SHP77 treated with DMSO at 0.1 percent for 48 hours (cell line): ENCODE measurements at places on chromosomes 16 and 17.

- no peak for DNase-seq
Observed at GRCh38 chr17:62816282-62816839, 8.2 kb upstream of the MARCHF10 start.

- DNase-seq: no peak
Observed at GRCh38 chr16:10067835-10068234, 114.4 kb downstream of the GRIN2A start.

GRCh38 chr17:43381204-43381603 lies 17.6 kb upstream of the ARL4D start:
- no peak for DNase-seq

DNA sequence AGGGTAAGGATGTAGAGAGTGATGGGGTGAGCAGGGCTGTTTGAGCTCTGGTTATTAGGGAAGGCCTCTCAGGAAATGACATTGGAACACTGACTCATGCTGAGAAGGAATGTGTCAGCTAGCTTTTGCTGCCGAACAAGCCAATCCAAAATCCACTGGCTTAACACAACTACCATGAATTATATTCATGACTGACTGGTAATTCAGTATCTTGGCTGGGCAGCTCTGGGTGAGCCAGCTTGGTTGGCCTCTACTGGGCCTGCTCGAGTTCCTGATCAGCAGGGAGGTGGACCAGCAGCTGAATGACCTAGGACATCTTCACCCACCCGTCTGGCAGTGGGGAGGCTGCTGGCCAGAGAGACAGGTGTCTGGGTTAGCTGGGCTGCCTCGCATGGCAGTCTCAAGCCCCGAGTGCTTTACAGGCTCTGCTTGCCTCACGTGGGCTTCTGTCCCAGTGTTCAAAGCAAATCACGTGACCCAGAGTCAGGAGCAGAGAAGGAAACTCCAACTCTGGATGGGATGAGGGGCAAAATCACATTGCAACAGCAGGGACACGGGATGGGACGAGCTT lies 209.4 kb downstream of the KATNIP start:
- DNase-seq: no peak

DNA sequence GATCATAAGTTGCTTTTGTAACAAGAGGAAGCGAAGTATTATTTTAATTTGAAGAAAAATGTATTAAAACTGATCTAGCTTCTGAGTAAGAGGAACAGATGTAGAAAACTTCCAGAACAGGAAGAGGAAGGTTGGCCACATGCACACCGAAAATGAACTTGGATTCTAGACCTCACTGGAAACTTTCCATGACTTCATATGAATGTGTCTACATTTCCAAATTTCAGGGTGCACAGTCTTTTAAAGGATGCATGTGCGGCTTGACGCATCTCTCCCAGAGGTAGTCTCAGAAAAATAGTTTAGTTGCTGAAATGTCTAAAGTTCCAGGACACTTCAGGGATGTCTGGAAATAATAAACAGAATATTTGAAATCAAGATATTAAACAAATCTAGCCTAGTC lies 275.1 kb upstream of the MYOCD start:
- DNase-seq: no peak

DNA sequence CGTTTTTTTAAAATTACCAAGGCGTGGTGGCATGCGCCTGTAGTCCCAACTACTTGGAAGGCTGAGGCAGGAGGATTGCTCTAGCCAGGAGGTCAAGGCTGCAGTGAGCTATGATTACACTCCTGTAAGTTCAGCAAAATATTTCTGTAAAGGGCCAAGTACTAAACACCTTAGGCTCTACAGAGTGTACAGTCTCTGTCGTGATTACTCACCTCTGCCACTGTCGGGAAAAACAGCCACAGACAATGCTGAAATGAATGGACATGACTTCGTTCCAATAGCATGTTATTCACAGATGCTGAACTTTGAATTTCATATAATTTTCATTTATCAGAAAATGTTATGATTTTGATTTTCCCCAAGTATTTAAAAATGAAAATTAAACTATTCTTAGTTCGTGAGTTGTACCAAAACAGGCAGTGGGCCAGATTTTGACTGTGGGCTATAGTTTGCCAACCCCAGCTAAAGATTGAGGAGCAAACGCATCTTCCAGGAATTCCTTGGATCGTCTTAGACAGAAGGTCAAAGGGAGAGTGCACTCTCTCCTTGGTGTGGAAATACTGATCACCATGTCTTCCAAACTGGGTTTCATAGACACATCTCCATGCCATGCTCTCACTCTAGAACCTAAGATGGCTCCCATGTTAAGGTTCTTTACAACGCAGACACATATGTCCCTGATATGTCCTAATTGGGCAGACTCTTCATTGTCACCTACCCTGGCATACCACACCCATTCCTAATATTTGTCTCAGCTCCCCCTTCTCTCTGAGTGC lies 89.5 kb downstream of the MARF1 start:
- no peak for DNase-seq

- DNase-seq: peak; percentile 75
Observed at GRCh38 chr17:71163121-71163812, 957.6 kb upstream of the SOX9 start.

GRCh38 chr17:73997059-73997458 lies 206.4 kb upstream of the RPL38 start:
- DNase-seq: no peak

GRCh38 chr16:80804526-80805383 lies at the start of gene CDYL2:
CDYL2 (minus strand) TSS chr16:80804598; CDS start chr16:80804173, 425 bp downstream.
- no peak for DNase-seq

DNA sequence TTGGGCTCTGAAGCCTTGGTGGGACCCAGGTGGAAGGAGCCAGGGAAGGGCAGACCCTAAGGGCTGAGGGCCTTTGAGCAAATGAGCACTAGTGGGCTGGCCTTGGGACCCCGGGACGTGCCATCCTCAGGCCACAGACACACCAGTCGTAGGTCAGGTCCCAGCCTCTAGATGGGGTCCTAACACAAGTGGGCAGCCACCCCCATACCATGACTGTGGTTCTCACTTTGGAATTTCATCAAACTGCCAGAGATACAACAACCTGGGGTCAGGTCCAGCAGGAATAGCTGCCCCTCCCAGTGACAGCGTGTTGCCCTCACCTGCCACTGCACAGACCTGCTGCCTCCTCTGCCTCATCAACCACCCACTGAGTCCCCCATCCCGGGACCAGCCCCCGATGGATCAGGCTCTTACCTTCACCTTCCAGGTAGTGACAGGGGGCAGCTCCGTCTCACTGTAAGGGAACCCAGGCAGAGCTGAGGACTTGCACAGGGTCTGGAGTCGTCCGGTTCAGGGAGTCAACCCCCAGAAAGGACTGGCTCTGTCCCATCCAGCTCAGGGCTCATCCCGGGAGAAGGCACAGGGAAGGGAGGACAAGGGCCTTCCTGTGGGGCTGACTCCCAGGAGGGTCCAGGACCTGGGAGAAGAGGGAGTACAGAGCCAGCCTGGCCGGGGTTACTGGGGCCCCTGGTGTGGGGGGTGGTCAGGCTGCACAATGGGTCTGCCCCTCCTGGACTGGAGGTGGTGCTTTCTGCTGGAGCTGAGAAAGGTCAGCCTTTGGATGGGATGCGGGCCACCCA lies 40.0 kb downstream of the LGALS9 start:
- DNase-seq: no peak

GRCh38 chr16:13983625-13984024 lies 63.7 kb downstream of the ERCC4 start:
- no peak for DNase-seq

- no peak for DNase-seq
Observed at GRCh38 chr16:47082099-47082865, 61.5 kb downstream of the NETO2 start.

DNA sequence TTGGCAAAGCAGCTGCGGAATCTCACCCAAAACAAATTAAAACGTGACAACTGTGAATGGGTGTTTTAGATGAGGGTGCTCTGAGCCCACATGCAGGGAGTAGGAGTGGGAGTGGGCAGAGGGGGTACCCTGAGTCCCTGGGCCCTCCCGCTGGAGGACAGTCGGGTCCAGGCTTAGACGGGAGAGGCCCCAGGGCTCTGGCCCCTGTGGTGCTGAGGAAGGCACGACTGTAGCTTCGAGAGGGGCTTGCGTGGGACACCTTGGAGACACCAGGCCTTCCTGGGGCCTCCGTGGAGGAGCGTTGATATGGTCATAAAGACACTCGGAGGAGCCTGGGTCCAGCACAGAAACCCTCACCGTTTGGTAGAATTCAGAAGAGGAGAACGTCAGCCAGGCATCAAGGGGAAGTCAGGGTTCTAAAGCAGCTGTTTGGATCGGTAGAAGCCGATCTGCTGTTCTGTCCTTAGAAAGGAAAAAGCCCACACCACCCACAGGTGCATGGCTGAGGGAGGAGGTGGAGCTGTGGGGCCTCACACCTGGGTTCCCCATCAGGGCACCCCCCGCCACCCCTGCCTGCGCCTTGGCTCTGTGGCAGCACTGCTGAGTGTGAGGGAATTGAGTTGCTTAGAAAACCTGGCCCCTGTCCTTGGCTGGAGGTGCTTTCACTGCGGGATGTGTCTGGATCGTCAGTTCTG lies 18.4 kb downstream of the DBNDD1 start:
- DNase-seq: no peak
